ENCODE measurements at places on chromosomes 5 and 9. TPM values are rescaled to one million over a fixed set of nuclear protein-coding genes. Genes with fewer than 3 reads are reported as not detected.

Gene SPAAR
- not detected for total RNA-seq

Gene CCDC187
- 0.35 TPM for total RNA-seq

Gene GABRA6
- total RNA-seq: not detected

Gene OTULINL
- total RNA-seq: 32.1 TPM

Gene F2R
- total RNA-seq: 5.0 TPM

Gene GRM6
- not detected for total RNA-seq

Gene ANKRD20A1
- 3.5 TPM for total RNA-seq

Gene FAM81B
- not detected for total RNA-seq

Gene SLC25A2
- 4.1 TPM for total RNA-seq

- no peak for DNase-seq
- H3K27me3 ChIP-seq: no peaks in the 10 kb centered on the region
- H3K4me3 ChIP-seq: no peak overlapping the region
- no peaks in the 10 kb centered on the region for H3K4me1 ChIP-seq
Measured at GRCh38 chr9:28212979-28213378, 639.7 kb upstream of the C9orf72 start.

DNA sequence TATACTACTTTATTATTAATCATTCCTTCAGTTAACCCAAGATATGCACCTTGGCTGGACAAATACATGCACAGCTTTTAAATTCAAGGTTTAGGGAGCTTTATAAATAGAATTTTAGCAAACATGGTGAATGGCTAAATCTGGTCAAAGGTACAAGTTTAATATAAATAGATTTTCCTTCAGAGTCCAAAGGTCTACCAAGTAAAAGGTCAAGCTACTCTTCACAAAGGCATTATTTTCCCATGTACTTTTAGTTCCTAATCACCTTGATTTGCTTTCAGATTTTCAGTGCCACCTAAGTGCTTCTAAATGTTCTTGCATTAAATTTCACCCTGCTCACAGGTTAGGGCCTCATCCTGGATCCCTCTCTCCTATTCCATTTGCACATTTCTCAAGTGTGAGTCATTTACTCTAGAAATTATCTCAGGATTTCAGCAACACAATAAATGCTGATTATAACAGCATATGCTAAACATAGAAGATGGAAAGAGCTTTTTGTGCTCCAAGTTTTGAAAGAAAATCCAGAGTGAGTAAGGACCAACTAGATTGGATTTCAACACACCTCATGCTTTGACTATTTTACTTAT lies 459.4 kb upstream of the ITGA1 start:
- no peak overlapping the region for H3K4me3 ChIP-seq
- DNase-seq: no peak
- no peaks in the 10 kb centered on the region for H3K4me1 ChIP-seq
- H3K36me3 ChIP-seq: no peaks in the 10 kb centered on the region

- no peak for DNase-seq
- H3K4me3 ChIP-seq: no peak overlapping the region
- peaks cover 13% of the 10 kb centered on the region for H3K4me1 ChIP-seq
- no peak overlapping the region for H3K27ac ChIP-seq
Measured at GRCh38 chr5:10308844-10309243, 1.1 kb upstream of the CMBL start.

DNA sequence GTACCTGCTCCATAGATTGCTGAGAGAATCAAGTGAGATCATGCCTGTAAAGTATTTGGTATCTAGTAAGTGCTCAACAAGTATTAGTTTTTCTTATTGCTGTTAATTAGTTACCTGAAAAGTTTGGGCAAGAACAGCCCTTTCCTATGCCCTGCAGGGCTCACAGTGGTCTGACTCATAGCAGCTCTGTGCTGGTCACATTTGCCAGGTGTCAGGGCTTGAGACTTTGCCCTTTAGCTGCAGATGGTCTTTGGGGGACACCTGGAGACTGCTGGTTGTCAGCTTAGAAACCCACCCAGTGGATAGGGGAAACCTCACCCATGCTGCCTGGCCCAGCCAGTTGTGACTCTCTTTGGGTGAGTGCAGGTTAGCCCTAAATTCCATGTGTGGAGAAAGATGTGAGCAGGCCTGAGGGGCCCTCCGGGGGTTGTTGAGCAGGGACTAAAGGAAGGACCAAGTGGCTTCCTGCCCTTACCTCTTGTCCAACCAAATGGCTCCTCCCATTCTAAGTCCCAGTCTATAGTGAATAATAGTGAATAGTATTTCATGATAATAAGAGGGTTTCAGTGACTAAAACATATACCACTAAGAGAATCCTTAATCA lies 9.0 kb downstream of the COL27A1 start:
- no peaks in the 10 kb centered on the region for H3K4me1 ChIP-seq
- no peak for DNase-seq
- no peaks in the 10 kb centered on the region for H3K27me3 ChIP-seq
- H3K27ac ChIP-seq: no peak overlapping the region
- H3K36me3 ChIP-seq: no peaks in the 10 kb centered on the region

DNA sequence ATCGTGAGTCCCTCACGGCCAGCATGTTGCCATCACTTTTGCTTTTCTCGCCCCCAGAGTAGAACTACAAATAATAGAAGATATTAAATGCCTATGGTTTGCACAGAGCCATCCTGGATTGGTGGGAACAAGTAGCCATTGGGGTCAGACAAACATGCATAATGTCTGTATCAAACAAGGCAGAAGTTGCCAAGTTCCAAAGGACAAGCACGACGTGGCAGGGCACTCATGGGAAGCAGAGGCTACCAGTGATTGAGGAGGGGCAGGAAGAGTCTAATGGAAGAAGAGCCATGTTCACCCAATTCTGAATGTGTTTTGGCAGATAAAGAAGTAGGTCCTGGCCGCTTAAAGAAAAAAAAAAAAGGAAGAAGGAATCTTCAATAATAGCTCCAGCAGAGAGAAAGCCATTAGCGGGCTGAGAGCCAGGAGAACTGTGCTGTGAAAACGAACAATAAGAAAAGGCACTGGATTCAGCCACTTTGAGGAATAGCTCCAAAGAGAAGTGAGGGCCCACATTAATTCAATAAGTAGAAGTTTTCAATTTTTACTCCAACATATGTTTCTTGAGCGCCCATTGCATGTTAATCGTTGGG lies 153.7 kb upstream of the ADCY2 start:
- H3K4me3 ChIP-seq: no peak overlapping the region
- H3K27ac ChIP-seq: no peak overlapping the region
- no peaks in the 10 kb centered on the region for H3K4me1 ChIP-seq
- H3K27me3 ChIP-seq: no peaks in the 10 kb centered on the region
- no peaks in the 10 kb centered on the region for H3K36me3 ChIP-seq

- H3K4me1 ChIP-seq: no peaks in the 10 kb centered on the region
- no peak overlapping the region for H3K4me3 ChIP-seq
- H3K27me3 ChIP-seq: no peaks in the 10 kb centered on the region
- no peak overlapping the region for H3K27ac ChIP-seq
- no peaks in the 10 kb centered on the region for H3K36me3 ChIP-seq
- DNase-seq: no peak
Measured at GRCh38 chr5:68139611-68140441, 75.7 kb upstream of the PIK3R1 start.

- peaks cover 61% of the 10 kb centered on the region for H3K4me1 ChIP-seq
- no peaks in the 10 kb centered on the region for H3K27me3 ChIP-seq
Measured at GRCh38 chr5:150780187-150780692, 1.7 kb downstream of the SMIM3 start.

GRCh38 chr5:146042628-146043279 lies 62.6 kb downstream of the PLAC8L1 start:
- no peaks in the 10 kb centered on the region for H3K27me3 ChIP-seq
- H3K27ac ChIP-seq: no peak overlapping the region
- no peaks in the 10 kb centered on the region for H3K36me3 ChIP-seq
- no peak overlapping the region for H3K4me3 ChIP-seq

GRCh38 chr9:133125941-133126696 lies 5.1 kb upstream of the RALGDS start:
- peaks cover 8% of the 10 kb centered on the region for H3K4me1 ChIP-seq
- H3K27me3 ChIP-seq: no peaks in the 10 kb centered on the region
- H3K27ac ChIP-seq: peak overlapping the region; percentile 91
- H3K36me3 ChIP-seq: no peaks in the 10 kb centered on the region
- H3K4me3 ChIP-seq: peak overlapping the region; percentile 44
- DNase-seq: peak; percentile 78

GRCh38 chr5:3356016-3356415 lies 239.6 kb upstream of the IRX1 start:
- H3K27ac ChIP-seq: no peak overlapping the region
- H3K4me3 ChIP-seq: no peak overlapping the region
- no peak for DNase-seq
- H3K36me3 ChIP-seq: no peaks in the 10 kb centered on the region
- no peaks in the 10 kb centered on the region for H3K27me3 ChIP-seq

DNA sequence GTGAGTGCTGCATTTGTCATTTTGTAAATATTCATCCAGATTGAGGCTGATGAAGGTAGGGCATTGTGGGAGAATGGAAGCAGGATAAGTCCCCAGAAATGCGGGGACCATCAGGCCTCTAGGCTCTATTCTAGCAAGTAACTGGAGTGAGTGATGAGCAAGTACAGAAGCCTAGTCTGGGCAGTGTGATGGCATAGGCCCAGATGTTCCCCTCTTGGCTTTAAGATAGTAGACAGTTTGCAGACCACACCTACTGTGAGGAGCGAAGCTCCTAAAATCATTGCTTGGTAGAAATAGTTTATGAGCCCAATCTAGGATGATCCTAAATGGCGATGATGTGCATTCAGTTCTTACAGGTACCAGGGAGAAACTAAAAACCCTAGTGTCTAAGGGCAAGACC lies 24.3 kb downstream of the NDFIP1 start:
- peaks cover 36% of the 10 kb centered on the region for H3K36me3 ChIP-seq
- no peaks in the 10 kb centered on the region for H3K4me1 ChIP-seq
- no peak overlapping the region for H3K27ac ChIP-seq
- no peak for DNase-seq

GRCh38 chr9:34125681-34126206 lies 754 bp downstream of the DCAF12 start:
- H3K27ac ChIP-seq: peak overlapping the region; percentile 84
- H3K4me1 ChIP-seq: peaks cover 3% of the 10 kb centered on the region
- DNase-seq: no peak
- H3K27me3 ChIP-seq: no peaks in the 10 kb centered on the region
- H3K4me3 ChIP-seq: peak overlapping the region; percentile 93
- H3K36me3 ChIP-seq: no peaks in the 10 kb centered on the region

- no peak for DNase-seq
- no peaks in the 10 kb centered on the region for H3K36me3 ChIP-seq
- H3K27me3 ChIP-seq: no peaks in the 10 kb centered on the region
- H3K4me3 ChIP-seq: peak within 1 kb of the TSS; percentile 11
- H3K27ac ChIP-seq: no peak within 1 kb of the TSS
- H3K4me1 ChIP-seq: no peaks in the 10 kb centered on the region
Measured at GRCh38 chr5:141223112-141223783, at the start of gene PCDHB14. PCDHB14 (plus strand) TSS chr5:141223343; CDS start chr5:141223506, 163 bp downstream.

DNA sequence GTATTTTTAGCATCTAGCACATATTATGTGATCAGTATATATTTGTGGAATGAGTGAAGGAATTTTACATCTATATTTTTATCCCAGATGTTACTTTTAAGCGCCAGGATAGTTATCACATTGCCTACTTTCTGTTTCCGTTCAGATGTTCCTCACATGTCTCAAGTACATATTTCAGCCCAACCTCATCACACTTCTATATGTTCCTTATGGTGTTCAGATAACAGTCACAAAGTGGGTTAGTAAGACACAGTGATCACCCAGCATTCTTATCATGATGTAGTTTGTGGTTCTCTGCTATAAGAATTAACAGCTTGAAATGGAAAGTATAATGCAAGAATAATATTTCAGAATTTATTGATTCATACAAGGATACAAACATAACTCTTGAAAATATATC lies 170.0 kb upstream of the RASA1 start:
- H3K27me3 ChIP-seq: no peaks in the 10 kb centered on the region
- H3K4me1 ChIP-seq: no peaks in the 10 kb centered on the region
- DNase-seq: no peak
- H3K4me3 ChIP-seq: no peak overlapping the region
- no peak overlapping the region for H3K27ac ChIP-seq
- H3K36me3 ChIP-seq: no peaks in the 10 kb centered on the region
